ENCODE measurements at places on chromosomes 6 and 20. TPM values are rescaled to one million over a fixed set of nuclear protein-coding genes. Genes with fewer than 3 reads are reported as not detected.

The FAM83B gene
- total RNA-seq, result 35.7 TPM

The ISM1 gene
- 0.28 TPM for total RNA-seq

The GPR63 gene
- total RNA-seq, result 0.51 TPM

The RIPPLY2 gene
- not detected for total RNA-seq

The CAP2 gene
- 3.7 TPM for total RNA-seq

The SLC4A11 gene
- total RNA-seq, result 13.0 TPM

The PBOV1 gene
- total RNA-seq, result not detected

The FAM184A gene
- total RNA-seq, result 0.14 TPM

The FARS2 gene
- 13.5 TPM for total RNA-seq

The PGC gene
- total RNA-seq, result not detected

The PEX7 gene
- 11.5 TPM for total RNA-seq
